ENCODE measurements at places on chromosomes 7 and 10. TPM values are rescaled to one million over a fixed set of nuclear protein-coding genes. Genes with fewer than 3 reads are reported as not detected.

The SND1 gene
- 192 TPM for total RNA-seq

DNA sequence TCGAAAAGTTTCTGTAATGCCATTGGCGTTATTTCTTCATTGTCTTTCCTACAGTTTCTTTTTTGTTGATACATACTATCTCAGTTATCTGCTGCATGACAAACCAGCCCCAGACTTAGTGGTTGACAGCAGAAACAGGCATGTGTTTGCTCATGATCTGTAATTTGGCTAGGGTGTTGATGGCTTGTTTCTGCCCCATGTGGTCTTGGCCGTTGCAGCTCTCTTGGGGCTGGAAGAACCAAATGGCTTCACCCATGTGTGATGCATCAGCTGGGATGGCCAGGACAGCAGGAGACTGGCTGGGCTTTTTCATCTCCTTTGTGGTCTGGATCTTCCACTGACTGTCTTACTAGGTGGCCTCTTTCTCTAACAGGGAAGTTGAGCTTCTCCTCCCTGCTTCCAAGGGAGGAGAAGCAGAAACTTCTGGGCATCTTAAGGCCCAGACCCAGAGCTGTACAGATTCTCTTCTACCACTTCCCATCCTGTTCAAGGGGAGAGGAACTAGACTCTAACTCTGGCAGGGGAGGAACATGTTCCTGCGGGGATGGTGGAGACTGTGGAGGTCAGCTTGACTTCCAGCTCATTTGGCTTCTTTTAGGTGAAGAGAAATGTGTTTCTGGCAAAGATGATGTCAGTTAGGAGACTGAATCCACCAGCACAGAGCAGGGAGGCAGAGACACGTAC, 89.3 kb downstream of the FANK1 start:
- H3K27me3 ChIP-seq = peaks cover 3% of the 10 kb centered on the region
- no peak overlapping the region for H3K27ac ChIP-seq
- H3K36me3 ChIP-seq = no peaks in the 10 kb centered on the region
- no peak overlapping the region for H3K4me3 ChIP-seq
- no peak for DNase-seq
- H3K4me1 ChIP-seq = no peaks in the 10 kb centered on the region

DNA sequence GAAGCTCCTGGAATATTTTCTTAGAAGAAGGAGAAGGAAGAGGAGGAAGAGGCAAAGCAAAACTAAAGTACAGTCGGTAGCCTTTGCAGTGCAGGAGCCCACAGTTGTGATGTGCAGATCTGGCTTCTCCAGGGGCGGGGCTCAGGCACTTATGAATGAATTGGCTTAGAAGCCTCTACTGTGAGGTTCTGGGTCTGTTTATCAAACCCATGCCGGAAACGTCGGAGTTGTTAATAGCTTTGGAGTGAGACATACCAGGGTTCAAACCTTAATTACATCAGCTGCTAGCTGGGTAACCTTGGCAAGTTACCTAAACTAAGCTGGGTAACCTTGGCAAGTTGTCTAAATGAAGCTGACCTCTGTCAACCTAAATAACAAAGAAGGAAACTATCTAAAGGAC, 89.3 kb upstream of the PITRM1 start:
- no peaks in the 10 kb centered on the region for H3K4me1 ChIP-seq
- H3K36me3 ChIP-seq = no peaks in the 10 kb centered on the region
- no peak overlapping the region for H3K4me3 ChIP-seq
- no peak for DNase-seq

- no peak overlapping the region for H3K27ac ChIP-seq
- DNase-seq = no peak
- H3K27me3 ChIP-seq = no peaks in the 10 kb centered on the region
- no peaks in the 10 kb centered on the region for H3K36me3 ChIP-seq
Measured at GRCh38 chr7:51102828-51103227, 213.8 kb downstream of the COBL start.

The NIPSNAP2 gene
- total RNA-seq = 47.2 TPM

DNA sequence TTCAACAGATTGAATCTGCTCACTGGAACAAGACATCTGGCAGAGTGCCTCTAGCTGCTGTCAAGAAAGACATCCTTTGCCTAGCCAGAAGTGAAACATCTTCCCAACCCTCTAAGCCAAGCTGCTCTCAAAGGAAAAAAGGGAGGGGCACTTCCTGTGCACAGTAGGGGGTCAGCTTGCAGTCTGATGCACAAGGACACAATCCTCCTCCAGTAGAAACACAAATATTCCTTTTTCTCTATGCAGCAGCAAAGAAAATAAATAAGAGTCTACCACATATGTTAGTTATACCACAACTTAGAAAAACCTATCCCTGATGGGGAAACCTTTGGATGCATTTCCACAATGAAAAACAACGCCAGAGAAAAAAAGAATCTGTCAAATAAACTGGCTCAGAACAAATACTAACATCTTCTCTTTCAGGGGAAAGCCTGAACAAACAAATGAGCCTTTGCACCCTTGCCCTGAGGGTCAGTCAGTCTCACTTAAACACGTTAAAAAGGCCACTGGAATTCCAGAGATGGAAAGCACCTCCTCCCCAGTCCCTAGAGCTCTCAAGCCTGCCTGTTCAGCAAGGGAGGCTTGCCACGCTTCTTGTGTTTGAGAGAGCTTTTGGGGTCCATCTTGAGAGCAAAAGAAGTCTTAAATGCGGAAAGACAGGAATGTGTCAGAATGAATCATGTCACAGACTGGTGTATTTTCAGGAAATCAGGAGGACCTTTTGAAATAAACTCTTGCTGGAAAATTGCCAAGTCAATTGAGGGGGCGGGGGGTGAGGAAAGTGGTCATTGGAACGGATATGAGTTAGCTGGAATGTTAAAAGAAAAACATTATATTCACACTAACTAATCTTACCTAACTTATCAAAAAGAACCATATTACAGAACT, 7.5 kb downstream of the LAMB1 start:
- no peak overlapping the region for H3K27ac ChIP-seq
- H3K4me3 ChIP-seq = no peak overlapping the region
- DNase-seq = no peak
- H3K4me1 ChIP-seq = peaks cover 8% of the 10 kb centered on the region
- no peaks in the 10 kb centered on the region for H3K36me3 ChIP-seq
- H3K27me3 ChIP-seq = peaks cover 79% of the 10 kb centered on the region

DNA sequence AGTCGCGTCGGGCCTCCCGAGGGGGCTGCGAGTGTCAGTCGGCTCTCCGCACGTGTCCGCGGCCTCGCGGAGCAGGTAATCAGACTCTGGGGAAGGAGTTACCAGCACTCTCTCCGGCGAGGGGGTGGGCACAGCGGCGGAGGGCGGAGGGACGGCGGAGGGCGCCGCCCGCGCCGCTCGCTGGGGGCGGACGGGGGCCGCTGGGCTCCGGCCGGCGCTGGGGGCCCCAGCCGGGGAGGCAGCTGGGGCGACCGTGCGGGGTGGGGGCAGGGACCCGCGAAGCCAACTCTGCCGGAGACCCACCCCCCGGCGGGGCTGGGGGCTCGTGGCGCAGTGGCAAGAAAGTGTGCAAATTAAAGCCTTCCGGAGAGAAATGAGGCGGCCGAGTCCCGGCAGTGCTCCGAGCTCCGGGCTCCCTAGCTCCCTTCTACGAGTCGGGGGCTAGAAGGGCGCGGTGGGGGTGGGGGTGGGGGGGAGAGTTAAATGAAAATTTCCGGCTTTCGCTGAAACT, at the start of gene CDK6:
Gene CDK6, minus strand, starts transcription at position 85 of the 511 bp plus-strand sequence. CDS start 3,250 bp downstream, outside the sequence.
- H3K27me3 ChIP-seq = peaks cover 32% of the 10 kb centered on the region
- H3K4me3 ChIP-seq = peak within 1 kb of the TSS; percentile 87
- peaks cover 19% of the 10 kb centered on the region for H3K4me1 ChIP-seq
- H3K36me3 ChIP-seq = peaks cover 27% of the 10 kb centered on the region

DNA sequence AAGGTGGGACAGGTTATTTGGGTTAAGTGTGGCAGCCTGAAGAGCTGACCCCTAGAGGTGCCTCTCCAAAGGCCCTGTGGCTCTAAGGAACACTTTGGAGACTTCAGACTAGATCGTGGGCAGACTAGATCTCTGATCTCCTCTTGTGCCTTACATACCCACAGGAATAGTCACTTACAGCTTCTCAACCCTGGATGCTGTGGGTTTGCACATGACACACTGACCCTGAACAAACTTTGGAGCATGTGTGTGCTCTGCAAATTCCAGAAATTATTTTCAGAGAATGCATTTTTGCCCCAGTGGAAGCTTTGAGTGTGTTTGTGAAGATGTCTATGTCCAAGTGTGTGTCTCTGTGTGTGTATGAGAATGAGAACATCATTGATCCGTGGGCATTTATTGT, 119.6 kb downstream of the EMX2 start:
- H3K27me3 ChIP-seq = peaks cover 37% of the 10 kb centered on the region
- no peaks in the 10 kb centered on the region for H3K36me3 ChIP-seq
- no peak for DNase-seq
- H3K4me1 ChIP-seq = peaks cover 2% of the 10 kb centered on the region

GRCh38 chr10:72329290-72330068, 25.2 kb downstream of the DNAJB12 start:
- peaks cover 33% of the 10 kb centered on the region for H3K36me3 ChIP-seq
- H3K27me3 ChIP-seq = peaks cover 5% of the 10 kb centered on the region
- H3K27ac ChIP-seq = peak overlapping the region; percentile 95
- DNase-seq = no peak

DNA sequence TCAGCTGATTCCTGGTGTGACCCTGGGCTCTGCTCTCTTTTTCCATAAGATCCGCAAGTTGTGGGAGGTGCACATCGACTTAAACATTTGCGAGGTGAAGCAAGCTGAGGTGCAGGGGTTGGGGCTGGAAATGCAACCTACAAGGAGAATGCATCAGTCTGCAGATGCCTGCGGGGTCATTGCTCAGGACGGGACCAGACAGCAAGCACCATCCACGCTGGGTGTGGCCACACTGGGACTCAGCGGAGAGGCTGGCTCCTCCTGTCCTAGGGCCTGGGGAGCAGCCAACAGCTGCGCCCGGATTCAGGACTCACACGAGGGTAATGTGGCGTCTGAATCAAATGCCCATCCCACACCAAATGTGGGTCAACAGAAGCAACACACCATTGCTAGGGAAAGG, 33.8 kb downstream of the STK32C start:
- H3K27ac ChIP-seq = no peak overlapping the region
- no peaks in the 10 kb centered on the region for H3K36me3 ChIP-seq

The PRKG1 gene
- total RNA-seq = not detected

DNA sequence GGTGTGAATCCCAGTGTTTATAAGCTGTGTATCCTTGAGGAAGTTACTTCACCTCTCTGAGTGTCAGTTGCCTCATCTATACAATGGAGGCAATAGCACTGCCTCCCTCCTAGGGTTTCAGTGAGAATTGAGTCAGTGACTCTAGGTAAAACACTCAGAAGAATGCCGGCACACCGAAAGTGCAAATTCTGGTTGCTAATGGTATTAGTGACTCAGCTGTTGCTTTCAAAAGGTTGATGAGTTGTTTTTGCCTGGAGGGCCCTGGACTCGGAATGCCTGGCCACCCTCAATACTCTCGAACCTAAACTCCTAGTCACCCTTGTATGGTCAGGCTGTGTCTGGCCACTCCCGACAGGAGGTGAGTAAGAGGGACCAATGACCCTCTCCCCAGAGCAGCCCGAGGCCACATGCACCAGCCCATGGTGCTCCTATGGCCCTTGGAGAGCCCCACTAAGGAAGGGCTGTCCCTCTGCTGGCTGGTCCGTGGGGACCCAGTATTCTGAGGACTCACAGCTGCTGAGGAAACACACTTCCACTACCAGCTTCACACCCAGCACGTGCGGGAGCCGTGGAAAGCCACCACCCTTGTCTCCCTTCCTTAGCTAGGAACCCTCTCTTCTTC, 60.2 kb downstream of the CALML3 start:
- H3K4me1 ChIP-seq = peaks cover 3% of the 10 kb centered on the region
- no peak for DNase-seq
- no peaks in the 10 kb centered on the region for H3K36me3 ChIP-seq

DNA sequence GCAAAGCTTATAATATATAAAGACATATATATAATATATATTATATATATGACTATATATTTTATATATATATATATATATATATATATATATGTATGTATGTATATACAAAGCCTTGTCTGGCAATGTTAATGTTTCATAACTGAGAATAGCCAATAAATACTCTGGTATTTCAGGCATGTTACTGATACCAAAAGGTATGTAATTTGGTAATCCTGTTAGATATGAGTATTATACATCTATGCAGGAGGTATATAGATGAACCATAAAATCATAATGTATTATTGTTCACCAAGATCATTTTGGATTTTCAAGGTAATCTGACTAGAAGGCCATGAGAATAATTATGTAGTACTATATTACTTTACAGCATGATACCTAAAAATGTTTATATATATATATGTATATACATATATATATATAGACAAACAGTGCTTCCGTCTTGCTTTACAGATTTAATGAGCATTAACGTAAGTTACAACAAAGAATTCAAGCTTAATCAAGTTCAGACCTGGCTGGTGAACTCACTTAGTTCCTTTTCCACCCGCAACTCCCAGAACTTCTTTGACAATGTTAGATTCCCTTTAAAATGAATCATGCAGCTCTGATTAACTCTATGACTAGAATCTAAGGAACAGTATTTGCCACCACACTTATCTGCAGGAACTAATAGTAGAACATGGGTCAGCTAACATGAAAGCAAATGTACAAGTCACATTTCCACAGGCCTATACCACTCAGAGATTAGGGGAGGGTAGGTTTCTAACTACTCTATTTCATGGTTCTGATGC, 82.7 kb downstream of the SLC25A13 start:
- H3K27ac ChIP-seq = no peak overlapping the region
- H3K4me3 ChIP-seq = no peak overlapping the region
- no peak for DNase-seq
- no peaks in the 10 kb centered on the region for H3K27me3 ChIP-seq
- H3K4me1 ChIP-seq = peaks cover 9% of the 10 kb centered on the region
- peaks cover 12% of the 10 kb centered on the region for H3K36me3 ChIP-seq

The KLF6 gene
- 125 TPM for total RNA-seq

DNA sequence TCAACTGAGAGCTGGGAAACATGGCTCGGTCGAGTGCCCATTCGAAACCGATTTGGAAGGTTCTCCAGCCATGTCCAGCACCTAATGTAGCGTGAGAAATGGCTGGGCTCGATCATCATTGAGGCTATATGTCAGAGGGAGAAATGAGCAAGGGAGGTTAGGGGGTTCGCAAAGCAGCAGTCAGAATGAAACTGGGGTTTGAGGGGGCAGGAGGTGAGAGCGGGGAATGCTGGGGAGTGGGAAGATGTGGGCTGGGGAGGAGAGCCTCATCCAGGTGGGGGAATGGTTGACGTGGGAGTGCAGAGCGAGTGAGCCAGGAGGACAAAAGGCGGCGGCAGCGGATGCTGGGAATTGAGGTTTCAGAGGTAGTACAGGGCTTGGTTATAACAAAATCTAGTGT, 34.8 kb upstream of the GALNTL5 start:
- H3K36me3 ChIP-seq = no peaks in the 10 kb centered on the region
- H3K27me3 ChIP-seq = peaks cover 5% of the 10 kb centered on the region
- no peak overlapping the region for H3K27ac ChIP-seq
- no peak overlapping the region for H3K4me3 ChIP-seq
- peaks cover 7% of the 10 kb centered on the region for H3K4me1 ChIP-seq
- no peak for DNase-seq

Data from activated naive CD8-positive, alpha-beta T cell treated with anti-CD3 and anti-CD28 coated beads for 36 hours (primary cell).